ENCODE measurements at places on chromosomes 4 and X.

DNA sequence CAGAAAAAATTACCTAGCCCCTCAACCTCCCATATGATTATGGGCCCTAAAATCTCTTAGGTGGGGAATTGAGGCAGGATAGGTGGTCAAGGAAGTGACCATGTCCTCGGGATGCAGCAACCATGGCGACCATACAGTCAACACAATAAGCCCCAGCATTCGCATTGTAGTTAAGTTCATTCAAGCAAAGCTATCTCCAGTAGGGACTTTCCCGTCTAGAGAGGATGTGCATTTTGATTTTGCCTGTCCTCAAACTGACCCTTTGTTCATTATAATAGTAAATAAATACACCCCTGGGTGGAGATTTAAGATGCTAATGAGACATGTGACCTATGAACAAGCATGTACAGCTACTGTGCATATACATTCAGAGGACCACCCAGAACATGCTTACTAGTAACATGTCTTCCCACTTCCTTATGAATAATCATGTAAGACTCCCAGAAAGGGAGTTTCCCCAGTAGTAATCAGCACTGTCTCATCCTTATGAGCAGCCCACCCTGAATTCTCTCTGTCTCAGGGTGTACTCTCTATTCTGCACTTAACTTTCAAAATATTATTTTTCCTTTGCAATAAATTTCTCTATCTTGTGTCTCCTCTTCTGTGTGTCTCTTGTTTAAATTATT lies 74.3 kb downstream of the NUDT11 start:
- DNase-seq, result no peak

DNA sequence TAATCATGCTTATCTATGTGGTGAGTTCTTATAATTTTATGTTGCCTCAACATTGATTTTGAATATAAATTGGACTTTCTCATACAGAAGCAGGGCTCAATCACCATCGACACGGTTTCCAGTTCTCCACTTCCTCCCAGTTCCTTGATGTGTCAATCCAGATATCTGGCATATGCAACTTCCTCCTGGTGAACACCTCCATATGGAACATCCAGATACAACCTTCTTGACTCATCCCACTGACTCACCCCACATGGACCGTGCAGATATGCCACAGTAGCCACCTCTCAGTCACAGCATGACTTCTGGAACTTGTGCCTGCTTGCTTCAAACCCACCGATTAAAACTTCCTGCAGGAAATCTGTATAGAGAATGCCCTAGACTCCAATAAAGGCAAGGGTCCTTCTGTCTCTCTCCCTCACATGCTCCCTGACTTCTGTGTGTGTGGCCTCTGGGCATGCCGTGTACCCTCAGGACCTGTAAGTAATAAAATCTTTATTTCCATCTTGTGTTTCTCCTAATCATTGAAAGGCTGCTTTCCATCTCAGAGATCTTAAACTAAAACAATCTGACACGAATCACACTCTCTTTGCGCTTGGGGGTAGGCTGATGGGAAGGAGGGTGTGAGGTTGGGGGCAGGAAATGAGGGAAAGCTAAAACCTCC lies 67.0 kb downstream of the HTRA3 start:
- no peak for DNase-seq

DNA sequence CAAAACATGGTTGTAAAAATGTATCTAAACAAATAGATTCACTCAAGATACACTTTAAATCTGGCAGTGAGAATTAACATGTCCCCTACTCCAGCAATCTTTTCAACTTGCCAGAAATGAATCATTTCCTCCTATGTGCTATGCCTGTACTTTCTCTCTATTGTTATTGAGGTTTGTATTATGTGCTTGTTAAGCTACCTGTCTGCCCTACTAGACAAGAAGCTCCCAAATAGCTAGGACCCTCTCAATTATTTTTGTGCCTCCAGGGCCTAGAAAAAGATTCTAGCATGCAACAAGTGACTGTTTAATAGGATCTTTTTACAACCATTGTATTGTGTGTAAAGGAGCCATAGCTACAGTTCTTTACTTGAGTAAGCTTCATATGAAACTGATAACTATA lies 3.5 kb upstream of the SAP30 start:
- no peak for DNase-seq

- DNase-seq, result peak; percentile 75
Observed at GRCh38 chr4:9703391-9703790, 78.0 kb upstream of the DRD5 start.

- DNase-seq, result no peak
Observed at GRCh38 chr4:100489305-100489704, 28.5 kb downstream of the EMCN start.

DNA sequence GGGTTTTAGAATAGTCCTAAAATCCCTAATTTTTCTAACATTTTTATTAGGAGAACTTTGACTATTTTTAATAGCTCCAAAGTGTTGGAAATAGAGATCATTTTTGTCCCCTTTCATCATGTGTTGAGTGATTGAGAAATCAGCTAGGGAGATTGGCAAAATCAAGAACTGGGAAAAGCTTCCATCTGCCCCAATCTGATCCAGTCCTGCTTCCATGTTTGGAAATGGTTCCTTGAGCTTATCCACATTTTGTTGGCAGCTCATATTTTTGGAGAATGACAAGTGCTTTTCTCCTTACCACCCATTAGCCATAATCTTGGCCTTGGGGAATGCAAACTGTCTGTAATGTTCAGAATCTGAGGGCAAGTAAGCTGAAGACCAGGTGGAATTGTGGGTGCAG lies 73.9 kb downstream of the SYNPO2 start:
- DNase-seq, result no peak

GRCh38 chr4:13484749-13485221 lies 645 bp upstream of the RAB28 start:
- DNase-seq, result peak; percentile 52

GRCh38 chr4:149353241-149353640 lies 462.4 kb downstream of the IQCM start:
- DNase-seq, result no peak

DNA sequence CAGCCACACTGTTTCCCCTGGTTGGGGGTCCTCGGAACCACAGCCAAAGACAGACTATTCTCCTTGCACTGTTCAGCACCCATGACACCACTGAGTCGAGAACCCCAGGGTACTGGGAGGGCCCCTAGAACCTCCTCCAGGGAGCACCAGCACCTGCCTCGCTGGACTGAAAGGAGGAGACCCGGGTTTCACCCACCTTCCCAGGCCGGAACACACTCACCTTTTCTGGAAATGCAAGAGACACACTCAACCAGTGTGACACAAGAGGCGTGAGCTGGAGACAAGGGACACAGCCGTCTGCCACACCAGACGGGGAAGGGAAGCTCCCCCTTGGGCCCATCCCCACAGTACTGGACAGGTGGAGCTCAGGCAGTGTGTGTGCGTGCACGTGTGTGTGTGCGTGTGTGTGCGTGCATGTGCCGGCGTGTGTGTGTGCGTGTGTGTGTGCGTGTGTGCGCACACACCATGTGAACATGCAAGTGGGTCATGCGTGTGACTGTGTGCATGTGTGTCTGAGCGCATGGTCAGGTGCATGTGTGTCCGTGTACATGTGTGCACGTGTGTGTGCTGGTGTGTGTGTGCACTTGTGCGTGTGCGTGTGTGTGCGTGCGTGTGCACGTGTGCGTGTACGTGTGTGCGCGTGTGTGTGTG lies 128.8 kb upstream of the NKX1-1 start:
- no peak for DNase-seq

DNA sequence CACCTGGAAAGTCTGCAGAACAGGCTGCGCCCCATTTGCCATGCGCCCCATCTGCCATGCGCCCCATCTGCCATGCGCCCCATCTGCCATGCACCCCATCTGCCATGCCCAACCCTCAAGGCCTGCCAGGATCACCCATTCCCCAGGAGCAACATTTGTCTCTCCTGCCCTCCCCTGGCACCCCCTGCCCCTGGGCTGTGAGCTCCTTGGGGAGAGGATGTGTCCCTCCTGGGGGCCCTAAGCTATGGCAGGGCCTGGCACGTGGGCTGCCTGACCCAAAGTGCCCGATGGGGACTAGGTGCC lies 82.6 kb downstream of the FAM53A start:
- no peak for DNase-seq

DNA sequence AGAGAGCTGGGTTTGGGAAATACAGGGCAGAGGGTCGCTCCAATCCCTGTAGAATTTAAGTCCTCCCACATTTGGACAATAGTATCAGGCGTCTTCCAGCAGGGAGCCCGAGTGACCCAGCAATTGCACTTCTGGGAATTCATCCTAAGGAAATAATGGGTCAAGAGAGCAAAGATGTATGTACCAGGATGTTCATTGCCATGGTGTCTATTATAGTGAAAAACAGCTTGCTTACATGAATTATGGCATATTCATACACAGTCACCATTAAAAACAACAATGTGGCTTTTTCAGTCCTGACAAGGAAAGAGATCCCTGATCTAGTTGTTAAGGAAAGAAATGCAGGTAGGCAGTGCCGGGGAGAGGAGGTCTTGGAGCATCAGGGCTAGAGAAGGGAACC lies 167.7 kb downstream of the PJA1 start:
- DNase-seq, result no peak

DNA sequence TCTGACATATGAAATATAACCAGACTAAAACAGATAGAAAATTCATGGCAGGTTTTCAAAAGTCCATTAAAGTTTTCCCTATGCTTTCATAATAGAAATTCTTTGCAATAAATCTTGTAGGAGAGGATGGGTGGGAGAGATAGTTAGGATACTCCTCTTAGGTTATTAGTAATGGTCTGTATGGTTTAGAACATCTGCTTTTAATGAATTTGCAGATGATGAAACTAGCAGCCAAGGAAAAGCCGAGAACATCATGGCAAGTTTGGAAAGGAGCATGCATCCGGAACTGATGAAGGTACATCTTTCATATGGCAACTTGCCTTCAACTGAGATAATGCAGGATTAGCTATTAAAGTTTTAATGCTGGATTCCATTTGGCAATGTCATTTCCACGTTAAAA lies 70.7 kb downstream of the DOCK11 start:
- no peak for DNase-seq

GRCh38 chr4:85720735-85721134 lies 245.8 kb downstream of the ARHGAP24 start:
- DNase-seq, result no peak

- DNase-seq, result no peak
Observed at GRCh38 chrX:129525896-129526295, 2.6 kb upstream of the SMARCA1 start.

GRCh38 chr4:145735347-145735675 lies 55.4 kb downstream of the C4orf51 start:
- no peak for DNase-seq

DNA sequence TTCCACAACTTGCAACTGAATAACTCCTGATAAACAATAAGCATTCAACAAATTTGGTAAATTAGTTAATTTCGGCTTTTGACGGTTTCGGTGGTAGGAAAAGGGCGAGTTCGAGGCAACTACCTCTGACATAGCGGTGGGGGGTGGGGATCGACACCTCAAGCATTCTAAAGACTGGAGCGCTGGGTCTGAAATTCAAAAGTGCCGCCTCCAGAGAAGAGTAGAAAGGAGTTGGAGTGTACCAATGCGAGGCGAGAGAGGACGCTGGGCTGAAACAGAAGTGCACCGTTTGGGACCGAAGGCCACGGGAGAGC lies 725 bp downstream of the SMC1A start:
- DNase-seq, result no peak

GRCh38 chr4:109185951-109186350 lies 116.5 kb downstream of the COL25A1 start:
- no peak for DNase-seq

- DNase-seq, result no peak
Observed at GRCh38 chr4:7960790-7961655, 21.4 kb upstream of the AFAP1 start.

DNA sequence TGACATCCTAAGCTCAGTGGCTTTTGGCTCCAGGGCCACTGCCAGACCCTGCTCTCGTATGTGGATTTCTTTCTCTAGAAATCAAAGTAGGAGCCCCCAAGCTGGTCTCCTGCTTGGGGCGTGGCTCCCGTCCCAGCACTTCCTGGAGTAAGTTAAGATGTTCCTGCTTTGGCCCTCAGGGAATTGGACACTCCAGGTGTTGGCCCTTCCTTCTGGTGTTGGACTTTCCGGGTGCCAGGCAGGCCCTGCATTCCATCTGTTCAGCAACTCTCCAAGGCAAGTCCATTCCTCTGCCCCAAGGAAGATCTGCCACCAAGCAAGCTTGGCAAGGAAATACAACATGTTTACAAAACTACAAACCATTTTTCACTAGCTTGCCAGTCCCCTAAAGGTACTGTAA lies 22.1 kb upstream of the GPC4 start:
- DNase-seq, result no peak

DNA sequence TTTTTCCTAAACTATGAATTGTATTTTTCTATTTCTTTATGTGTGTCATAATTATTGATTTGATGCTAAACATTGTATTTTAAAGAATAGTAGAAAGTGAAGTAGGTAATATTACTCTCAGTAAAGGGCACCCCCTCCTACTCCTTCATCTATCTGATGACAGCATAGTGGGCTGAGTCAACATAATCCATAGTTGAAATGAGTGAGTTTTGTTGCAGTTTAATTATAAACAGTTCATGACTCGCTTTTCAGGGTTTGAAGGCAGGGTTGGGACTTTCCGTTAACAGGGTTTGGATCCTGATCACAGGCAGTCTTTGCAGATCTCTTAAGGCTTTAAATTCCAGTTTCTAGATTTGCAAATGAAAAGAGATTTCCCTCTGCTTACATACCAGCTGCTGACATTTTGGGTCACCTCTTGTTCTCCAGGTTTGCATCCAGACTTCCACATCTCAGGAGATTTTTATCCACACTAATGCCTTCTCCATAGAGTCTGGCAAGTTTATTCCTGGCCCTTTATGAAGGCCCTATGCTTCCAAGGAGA lies 54.0 kb upstream of the TACR3 start:
- no peak for DNase-seq

DNA sequence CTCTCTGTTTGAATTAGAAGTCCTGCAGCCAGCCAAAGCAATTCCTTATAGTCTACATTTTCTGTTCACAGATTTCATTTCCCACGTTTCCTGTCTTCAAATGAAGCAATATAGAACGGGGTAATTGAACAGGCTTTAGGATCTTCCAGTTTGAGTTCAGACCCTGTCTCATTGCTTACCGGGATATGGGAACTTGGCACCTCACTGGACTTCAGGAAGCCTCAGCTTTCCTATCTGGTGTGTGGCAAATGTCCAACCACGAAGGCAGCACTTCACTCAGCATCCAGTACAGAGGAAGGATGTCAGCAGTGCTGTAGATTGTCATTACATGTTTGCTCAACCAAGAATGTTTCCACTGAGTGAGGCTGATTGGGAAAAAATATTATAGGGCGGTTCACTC lies 271.1 kb upstream of the ZFP42 start:
- DNase-seq, result no peak

- no peak for DNase-seq
Observed at GRCh38 chr4:130147641-130148040, 1051.7 kb downstream of the C4orf33 start.

Data from CD4-positive, alpha-beta T cell treated with Interferon alpha-2 for 1 hour (primary cell).